ENCODE measurements at places on chromosomes 11 and 22.
A peak's percentile ranks its signal among the peaks of the same experiment; 100 is the strongest.

DNA sequence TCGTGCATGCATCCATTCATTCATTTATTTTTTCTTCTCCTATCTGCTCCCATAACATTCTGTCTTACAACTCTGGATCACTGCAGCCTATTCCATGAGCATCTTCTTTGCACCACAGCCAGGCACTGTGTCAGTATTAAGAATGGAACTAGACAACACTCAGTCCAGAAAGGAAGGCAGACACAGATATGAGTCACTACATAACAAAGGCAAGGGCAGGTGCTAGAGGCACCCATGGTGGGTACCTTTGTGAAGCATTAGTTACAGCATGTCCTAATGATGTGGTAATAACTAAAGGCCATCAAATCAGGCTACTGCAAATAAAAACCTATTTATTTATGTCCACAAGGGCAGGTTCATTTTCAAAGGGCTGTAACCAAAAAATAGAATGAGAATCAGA, 28.1 kb downstream of the TENM4 start:
- no peak for DNase-seq

DNA sequence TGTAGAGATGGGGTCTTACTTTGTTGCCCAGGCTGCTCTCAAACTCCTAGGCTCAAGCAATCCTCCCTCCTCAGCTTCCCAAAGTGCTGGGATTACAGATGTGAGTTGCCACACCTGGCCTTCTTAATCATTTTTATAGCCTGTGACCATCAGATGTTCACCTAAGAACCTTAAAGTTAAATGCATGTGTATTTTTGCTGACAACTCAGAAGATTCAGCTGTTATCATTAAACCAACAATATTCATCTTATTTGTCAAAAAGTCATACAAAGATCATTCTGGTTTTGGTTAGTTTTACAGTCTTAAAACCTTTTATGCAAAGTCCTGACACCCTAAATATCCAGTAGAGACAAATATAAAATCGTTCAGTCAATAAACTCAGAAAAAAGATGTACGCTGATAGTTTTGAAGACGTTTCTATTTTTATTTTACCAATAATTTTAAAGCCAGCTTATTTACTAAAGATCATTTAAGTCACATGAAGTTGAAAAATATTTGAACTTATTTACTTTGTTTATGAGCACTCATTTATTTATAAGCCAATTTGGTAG, 22.2 kb downstream of the CLDN5 start:
- no peak for DNase-seq

DNA sequence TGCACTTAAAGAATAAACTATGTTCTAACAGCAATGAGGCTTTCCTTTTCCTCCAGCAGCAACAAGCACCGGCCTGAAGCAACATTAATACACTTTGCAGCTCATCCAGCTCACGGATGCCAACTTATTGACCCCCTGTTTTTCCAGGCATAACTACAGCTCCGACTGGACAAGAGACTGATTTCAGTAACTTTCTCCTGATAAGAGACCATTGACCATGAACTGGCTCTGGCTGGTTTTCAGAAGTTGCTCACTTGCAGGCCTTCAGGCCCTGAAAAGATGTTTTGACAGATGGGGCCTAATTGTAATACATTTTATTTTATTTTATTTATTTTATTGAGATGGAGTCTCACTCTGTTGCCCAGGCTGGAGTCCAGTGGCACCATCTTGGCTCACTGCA, 27.5 kb downstream of the GGT5 start:
- no peak for DNase-seq

DNA sequence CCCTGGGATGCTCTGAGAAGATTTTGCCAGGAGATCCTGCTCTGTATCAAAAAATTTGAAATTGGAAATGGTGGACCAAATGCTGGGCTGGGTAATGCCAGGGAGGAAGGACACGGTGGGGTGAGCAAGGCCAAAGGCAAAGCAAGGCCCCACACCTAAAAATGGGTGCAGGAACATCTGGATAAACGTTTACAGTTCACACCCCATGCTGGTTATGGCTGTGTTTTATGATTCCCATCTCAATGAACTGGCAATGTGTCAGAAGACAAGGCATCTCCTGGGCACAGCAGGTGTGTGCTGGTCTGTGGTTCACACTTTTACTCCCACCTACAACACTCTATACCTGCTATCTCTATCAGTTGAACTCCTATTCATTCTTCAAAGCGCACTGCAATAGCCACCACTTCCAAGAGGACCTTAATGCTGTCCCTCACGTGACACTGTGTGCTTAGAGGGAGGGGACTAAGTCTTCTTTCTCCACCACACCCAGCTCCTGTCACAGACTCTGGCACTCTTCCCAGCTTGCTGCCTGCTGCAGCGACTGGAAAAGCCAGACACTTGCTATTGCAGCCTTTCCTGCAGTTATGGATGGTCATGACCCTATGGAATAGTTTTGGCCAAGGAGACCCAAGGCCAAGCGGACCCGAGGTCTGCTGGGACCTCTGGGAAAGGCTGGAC, 277.5 kb downstream of the CTTN start:
- no peak for DNase-seq

DNA sequence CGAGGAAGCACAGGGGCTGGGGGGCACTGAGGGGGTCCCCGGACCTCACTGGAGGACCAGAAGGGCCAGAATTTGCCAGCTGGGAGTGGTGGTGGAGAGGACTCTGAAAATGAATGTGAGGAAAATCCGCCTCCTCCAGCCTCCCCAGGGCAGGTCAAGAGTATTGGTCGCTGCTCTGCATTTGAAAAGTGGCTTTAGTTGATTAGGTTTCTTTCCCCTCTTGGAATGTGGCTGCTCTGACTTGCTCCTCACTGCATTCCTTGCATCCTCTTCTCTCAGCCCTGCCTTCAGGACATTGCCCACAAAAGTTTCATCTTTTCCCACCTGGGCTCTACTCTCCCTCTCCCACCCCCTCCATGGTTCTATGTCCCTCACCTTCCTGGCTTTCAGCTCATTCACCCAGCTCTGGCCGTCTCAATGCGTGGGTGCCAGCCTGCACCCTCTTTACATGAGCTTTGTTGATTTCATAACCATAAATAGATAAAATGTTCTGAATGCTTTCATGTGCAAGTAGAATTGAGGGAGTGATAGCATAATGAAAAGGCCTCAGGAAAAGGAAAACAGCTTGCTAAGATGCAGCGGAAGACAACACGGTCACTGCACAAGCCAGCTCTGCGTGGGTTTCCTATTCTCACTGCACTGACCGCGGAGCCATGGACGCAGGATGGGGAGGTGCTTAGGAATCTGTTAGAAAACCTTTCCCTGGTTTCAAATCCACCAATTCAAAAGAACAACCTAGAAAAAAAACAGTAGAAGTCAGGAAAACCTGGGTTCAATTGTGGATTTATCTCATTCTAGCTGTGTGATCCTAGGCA, 6.5 kb upstream of the NPAS4 start:
- DNase-seq: no peak

GRCh38 chr11:117786135-117786870, 10.7 kb downstream of the DSCAML1 start:
- no peak for DNase-seq

GRCh38 chr11:123020968-123021367, 39.3 kb upstream of the BSX start:
- DNase-seq: no peak

DNA sequence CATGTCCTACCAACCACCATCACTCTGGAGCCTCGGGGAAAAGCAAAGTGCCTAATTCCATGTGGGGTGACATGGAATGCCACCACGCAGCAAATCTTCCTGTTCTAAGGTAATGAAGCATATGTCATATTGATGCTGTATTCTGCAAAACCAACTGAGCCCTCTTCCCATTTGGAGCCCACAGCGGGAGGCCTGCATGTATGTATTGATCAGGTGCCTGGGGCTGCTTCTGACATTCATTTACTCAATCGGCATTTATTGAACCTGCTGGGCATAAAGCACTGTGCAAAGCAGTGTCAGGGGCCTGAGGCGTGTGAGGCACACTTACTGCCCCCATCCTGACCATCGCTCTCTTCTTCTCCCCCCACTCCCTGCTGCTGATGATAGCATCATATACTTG, 39.1 kb downstream of the ANKK1 start:
- no peak for DNase-seq

GRCh38 chr11:67664696-67665540, 9.5 kb downstream of the ALDH3B2 start:
- no peak for DNase-seq

- no peak for DNase-seq
Observed at GRCh38 chr11:12189543-12190235, 79.3 kb downstream of the MICAL2 start.

DNA sequence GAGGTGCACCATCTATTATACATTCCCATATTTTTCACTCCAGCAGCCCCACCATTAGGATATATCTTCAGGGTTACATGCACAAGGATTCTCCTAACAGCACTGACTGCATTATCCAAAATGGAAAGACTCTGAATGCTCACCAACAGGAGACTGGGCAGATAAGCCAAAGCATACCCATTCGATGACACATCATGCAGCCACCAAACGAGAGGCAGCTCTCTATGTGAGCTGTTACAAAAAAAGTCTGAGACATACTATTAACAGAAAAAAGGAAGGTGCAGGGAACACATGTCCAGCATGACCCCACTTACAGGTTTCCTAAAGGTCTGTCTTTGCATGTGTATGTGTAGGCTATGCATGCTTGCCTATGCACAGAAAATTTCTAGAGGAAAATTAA, 12.4 kb upstream of the SERPIND1 start:
- DNase-seq: no peak

DNA sequence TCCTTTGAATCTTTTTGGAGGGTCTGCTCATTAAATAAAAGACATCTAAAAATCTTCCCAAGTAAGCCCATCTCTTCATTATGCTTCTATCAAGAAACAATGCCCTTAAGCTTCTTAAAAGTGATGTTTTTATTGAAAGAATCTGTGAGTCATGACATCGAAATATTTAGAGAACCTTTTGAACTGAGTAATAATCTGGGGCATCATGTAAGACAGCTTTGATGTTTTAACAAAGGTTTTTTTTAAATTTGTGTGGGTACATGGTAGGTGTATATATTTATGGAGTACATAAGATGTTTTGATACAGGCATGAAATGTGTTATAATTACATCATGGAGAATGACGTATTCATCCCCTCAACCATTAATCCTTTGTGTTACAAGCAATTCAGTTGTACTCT, 46.8 kb downstream of the PLAAT5 start:
- DNase-seq: no peak

GRCh38 chr11:61280883-61281580, 14.1 kb downstream of the VWCE start:
- no peak for DNase-seq

- DNase-seq: peak; percentile 48
Observed at GRCh38 chr11:102047305-102047924, at the start of gene CFAP300. CFAP300 (plus strand) TSS chr11:102047437; CDS start chr11:102047471, 34 bp downstream.

- no peak for DNase-seq
Observed at GRCh38 chr11:89184021-89184420, 6.3 kb downstream of the TYR start.

- DNase-seq: no peak
Observed at GRCh38 chr11:134504146-134504905, 92.3 kb upstream of the B3GAT1 start.

DNA sequence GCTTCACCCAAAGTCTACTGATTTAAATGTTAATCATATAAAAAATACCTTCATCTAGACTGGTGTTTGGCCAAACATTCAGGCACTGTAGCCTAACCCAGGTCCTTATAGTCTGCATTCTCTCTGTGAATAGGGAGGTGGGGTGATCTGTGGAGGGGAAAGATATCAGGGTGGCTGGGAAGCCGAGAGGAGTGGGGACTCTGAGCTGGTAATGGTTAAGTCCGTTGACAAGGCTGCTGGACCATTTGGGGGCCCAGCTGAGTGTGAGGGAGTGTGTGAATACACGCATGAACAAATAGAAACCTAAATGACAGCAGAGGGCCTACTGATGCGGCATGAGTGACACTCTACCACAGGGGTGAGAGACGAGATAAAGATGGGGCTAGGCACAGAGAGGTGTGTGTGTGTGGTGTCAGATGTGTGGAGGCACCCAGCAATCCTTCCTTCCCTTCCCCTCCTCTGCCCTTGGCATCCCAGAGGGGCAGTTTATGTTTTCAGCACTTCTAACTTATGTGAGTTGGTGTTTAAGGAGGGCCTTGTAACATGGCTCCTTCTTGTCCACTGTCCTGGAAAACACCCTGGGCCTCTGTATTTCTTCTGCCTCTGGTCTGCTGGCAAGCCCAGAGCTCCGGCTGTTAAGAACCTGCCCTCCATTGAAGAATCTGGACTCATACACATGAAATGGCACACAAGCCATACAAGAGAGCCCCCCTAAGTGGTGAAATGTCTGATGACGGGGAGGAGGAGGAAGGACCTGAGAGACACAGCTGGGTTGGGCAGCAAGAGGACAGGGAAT, 249.1 kb upstream of the TBCEL start:
- no peak for DNase-seq

DNA sequence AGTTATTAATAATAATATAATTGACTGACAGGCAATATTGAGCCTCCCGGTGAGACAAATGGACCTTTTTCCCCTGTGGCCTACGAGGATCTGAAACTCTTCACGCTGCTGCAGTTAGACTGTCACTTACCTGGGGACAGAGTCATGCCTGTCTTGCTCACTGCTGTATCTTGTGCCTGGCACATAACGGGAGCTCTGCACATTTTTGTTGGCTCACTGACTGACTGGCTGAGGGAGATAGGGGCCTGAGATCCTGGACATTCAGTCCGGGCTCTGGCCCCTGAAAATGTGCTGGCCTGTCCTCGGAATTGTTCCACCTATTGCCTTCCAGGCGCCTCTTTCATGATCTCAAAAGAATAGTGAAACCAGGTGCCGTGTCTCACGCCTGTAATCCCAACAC, 743 bp upstream of the CD3D start:
- no peak for DNase-seq

GRCh38 chr11:32109138-32109537, 18.3 kb downstream of the RCN1 start:
- no peak for DNase-seq

GRCh38 chr22:31044262-31044861, 36.8 kb upstream of the SMTN start:
- DNase-seq: no peak

- DNase-seq: no peak
Observed at GRCh38 chr11:23555085-23555484, 694.8 kb upstream of the CCDC179 start.

DNA sequence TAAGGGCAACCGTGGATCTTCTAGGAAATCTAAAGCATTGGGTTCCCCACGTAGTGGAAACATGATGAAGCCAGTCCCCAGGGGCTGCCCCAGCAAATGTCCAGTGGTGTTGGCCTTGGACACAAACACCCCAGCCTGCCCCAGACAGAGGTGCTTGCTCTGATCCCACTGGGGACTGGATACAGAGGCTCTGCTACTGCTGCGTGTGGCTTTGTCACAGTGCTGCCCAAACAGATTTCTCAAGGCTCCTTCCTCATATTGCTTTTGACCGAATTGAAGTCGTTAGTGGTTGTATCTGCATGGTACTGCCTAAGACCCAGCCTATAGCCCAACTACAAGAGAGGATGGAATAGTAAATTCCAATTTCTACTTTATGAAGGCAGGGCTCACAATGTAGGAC, 40.1 kb upstream of the CD44 start:
- DNase-seq: no peak

DNA sequence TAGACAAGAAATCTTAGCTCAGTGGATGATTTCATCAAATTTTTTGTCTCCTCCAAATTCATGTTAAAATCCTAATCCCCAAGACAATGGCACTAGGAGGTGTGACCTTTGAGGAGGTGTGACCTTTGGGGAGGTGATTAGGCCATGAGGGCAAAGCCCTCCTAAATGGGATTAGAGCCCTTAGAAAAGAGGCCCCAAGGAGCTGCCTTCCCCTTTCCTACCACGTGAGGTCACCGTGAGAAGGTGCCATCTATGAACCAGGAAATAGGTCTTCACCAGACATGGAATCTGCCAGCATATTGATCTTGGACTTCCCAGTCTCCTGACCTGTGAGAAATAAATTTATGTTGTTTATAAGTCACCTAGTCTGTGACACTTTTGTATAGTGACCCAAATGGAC, 138.7 kb downstream of the TRIM29 start:
- DNase-seq: no peak
